ENCODE measurements at places on chromosomes 7 and 10. TPM values are rescaled to one million over a fixed set of nuclear protein-coding genes. Genes with fewer than 3 reads are reported as not detected.

The TMEM130 gene
- 0.73 TPM for total RNA-seq

The FAM25A gene
- not detected for total RNA-seq

The GHRHR gene
- total RNA-seq, result not detected

The SVOPL gene
- total RNA-seq, result 2.4 TPM

The CHRM2 gene
- total RNA-seq, result 1.1 TPM

The C10orf62 gene
- total RNA-seq, result not detected

The DLX5 gene
- not detected for total RNA-seq

The GCK gene
- total RNA-seq, result 0.22 TPM

The PDCD4 gene
- 575 TPM for total RNA-seq

The OR2F2 gene
- total RNA-seq, result not detected

The OR13A1 gene
- total RNA-seq, result not detected

The HOXA2 gene
- 3.2 TPM for total RNA-seq

The CCDC71L gene
- total RNA-seq, result 25.4 TPM

The PDK4 gene
- 18.9 TPM for total RNA-seq

The SPDYE8 gene
- total RNA-seq, result not detected

The CABCOCO1 gene
- not detected for total RNA-seq

The ZNF33A gene
- total RNA-seq, result 32.9 TPM

The PTPN20 gene
- 2.7 TPM for total RNA-seq
